Smooth muscle cell of trachea (primary cell): ENCODE measurements at places on chromosomes 16 and 17. TPM values are rescaled to one million over a fixed set of nuclear protein-coding genes. Genes with fewer than 3 reads are reported as not detected.

FBXW10 gene
- total RNA-seq: under 0.01 TPM in 1 of 2 replicates, not detected in the other

CCL18 gene
- total RNA-seq: not detected in 2 replicates

CNTNAP4 gene
- total RNA-seq: not detected in 2 replicates

PDILT gene
- not detected in 2 replicates for total RNA-seq

TP53TG3B gene
- total RNA-seq: not detected in 2 replicates

CHST4 gene
- total RNA-seq: not detected in 2 replicates

PLCD3 gene
- 34.6 and 72.0 TPM in 2 replicates for total RNA-seq

KRTAP4-4 gene
- not detected in 2 replicates for total RNA-seq

MT1E gene
- total RNA-seq: 167 and 190 TPM in 2 replicates

ABCA10 gene
- 2.8 and 4.7 TPM in 2 replicates for total RNA-seq

TPSG1 gene
- total RNA-seq: not detected in 2 replicates

SLC22A31 gene
- 0.33 TPM in 1 of 2 replicates, not detected in the other for total RNA-seq

CACNG3 gene
- not detected in 2 replicates for total RNA-seq

GNGT2 gene
- total RNA-seq: not detected in 2 replicates

KRTAP4-9 gene
- total RNA-seq: not detected in 2 replicates

FOXL1 gene
- total RNA-seq: 27.1 and 27.3 TPM in 2 replicates

KRT9 gene
- not detected in 2 replicates for total RNA-seq

TMEM186 gene
- total RNA-seq: 4.6 and 7.4 TPM in 2 replicates

CDK5R1 gene
- total RNA-seq: 0.29 and 0.83 TPM in 2 replicates

CCDC200 gene
- total RNA-seq: not detected in 2 replicates

ZG16 gene
- total RNA-seq: not detected in 2 replicates

C17orf113 gene
- total RNA-seq: 0.15 and 0.17 TPM in 2 replicates

MYL4 gene
- not detected in 2 replicates for total RNA-seq

ENO3 gene
- 2.3 and 3.6 TPM in 2 replicates for total RNA-seq

SLC38A8 gene
- 0.17 TPM in 1 of 2 replicates, not detected in the other for total RNA-seq

GRIN2C gene
- total RNA-seq: under 0.01 and 1.3 TPM in 2 replicates

USP43 gene
- not detected in 2 replicates for total RNA-seq

RAB40C gene
- 13.2 and 17.4 TPM in 2 replicates for total RNA-seq

EVPL gene
- total RNA-seq: under 0.01 TPM in 1 of 2 replicates, not detected in the other

CAPN15 gene
- total RNA-seq: 33.5 and 52.9 TPM in 2 replicates

KRTAP4-5 gene
- total RNA-seq: not detected in 2 replicates

KRTAP1-5 gene
- total RNA-seq: 2.2 TPM in 1 of 2 replicates, not detected in the other

DNAJA2 gene
- 57.6 and 74.8 TPM in 2 replicates for total RNA-seq

MYCBPAP gene
- total RNA-seq: 1.5 and 2.8 TPM in 2 replicates

PLK1 gene
- total RNA-seq: 4.6 and 27.1 TPM in 2 replicates

KRTAP1-1 gene
- total RNA-seq: not detected in 2 replicates

PLLP gene
- not detected in 2 replicates for total RNA-seq

NAGS gene
- 3.5 and 5.1 TPM in 2 replicates for total RNA-seq

HSD17B2 gene
- total RNA-seq: 0.17 TPM in 1 of 2 replicates, not detected in the other

CD300LB gene
- total RNA-seq: under 0.01 TPM in 1 of 2 replicates, not detected in the other

NPIPB2 gene
- 9.3 and 13.6 TPM in 2 replicates for total RNA-seq

SNF8 gene
- total RNA-seq: 100 and 149 TPM in 2 replicates

USP36 gene
- 17.7 and 28.4 TPM in 2 replicates for total RNA-seq

RFWD3 gene
- 10.8 and 25.2 TPM in 2 replicates for total RNA-seq

NME4 gene
- total RNA-seq: 56.7 and 109 TPM in 2 replicates

AHSP gene
- total RNA-seq: not detected in 2 replicates

WSB1 gene
- 158 and 378 TPM in 2 replicates for total RNA-seq

G6PC1 gene
- not detected in 2 replicates for total RNA-seq

CCL17 gene
- not detected in 2 replicates for total RNA-seq

TAC4 gene
- not detected in 2 replicates for total RNA-seq

CD300A gene
- 0.50 TPM in 1 of 2 replicates, not detected in the other for total RNA-seq

MRM1 gene
- 4.4 and 9.4 TPM in 2 replicates for total RNA-seq

PERCC1 gene
- 0.17 TPM in 1 of 2 replicates, not detected in the other for total RNA-seq

RAD51C gene
- total RNA-seq: 24.3 and 29.1 TPM in 2 replicates

ELMO3 gene
- 0.29 and 0.66 TPM in 2 replicates for total RNA-seq

ANKS3 gene
- 24.9 and 35.7 TPM in 2 replicates for total RNA-seq

ARHGDIG gene
- 0.73 and 0.99 TPM in 2 replicates for total RNA-seq
